ENCODE measurements at places on chromosomes 11 and 22.
A peak's percentile ranks its signal among the peaks of the same experiment; 100 is the strongest.

- DNase-seq: no peak
Observed at GRCh38 chr11:70313945-70314344, 43.5 kb downstream of the PPFIA1 start.

GRCh38 chr11:947744-948143 lies 22.1 kb downstream of the AP2A2 start:
- DNase-seq: no peak

DNA sequence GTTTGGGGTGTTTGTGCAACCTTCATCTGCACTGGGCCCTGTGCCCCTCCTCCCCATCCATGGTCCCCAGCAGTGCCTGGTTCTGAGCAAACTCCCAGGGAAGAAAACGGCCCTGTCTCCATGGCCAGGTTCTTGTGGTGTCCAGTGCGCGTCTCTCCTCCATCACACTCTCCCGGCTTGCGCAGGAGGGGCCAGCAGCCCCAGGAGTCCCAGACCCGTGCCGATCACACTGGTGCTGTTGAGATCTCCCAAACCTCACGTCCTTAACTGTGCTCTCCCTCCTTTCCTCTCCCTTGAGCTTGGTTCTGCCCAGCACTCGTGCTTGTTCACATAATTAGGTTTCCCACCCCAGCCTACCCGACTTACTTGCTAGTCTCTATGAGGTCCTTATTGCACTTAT lies 10.9 kb upstream of the GRK2 start:
- no peak for DNase-seq

DNA sequence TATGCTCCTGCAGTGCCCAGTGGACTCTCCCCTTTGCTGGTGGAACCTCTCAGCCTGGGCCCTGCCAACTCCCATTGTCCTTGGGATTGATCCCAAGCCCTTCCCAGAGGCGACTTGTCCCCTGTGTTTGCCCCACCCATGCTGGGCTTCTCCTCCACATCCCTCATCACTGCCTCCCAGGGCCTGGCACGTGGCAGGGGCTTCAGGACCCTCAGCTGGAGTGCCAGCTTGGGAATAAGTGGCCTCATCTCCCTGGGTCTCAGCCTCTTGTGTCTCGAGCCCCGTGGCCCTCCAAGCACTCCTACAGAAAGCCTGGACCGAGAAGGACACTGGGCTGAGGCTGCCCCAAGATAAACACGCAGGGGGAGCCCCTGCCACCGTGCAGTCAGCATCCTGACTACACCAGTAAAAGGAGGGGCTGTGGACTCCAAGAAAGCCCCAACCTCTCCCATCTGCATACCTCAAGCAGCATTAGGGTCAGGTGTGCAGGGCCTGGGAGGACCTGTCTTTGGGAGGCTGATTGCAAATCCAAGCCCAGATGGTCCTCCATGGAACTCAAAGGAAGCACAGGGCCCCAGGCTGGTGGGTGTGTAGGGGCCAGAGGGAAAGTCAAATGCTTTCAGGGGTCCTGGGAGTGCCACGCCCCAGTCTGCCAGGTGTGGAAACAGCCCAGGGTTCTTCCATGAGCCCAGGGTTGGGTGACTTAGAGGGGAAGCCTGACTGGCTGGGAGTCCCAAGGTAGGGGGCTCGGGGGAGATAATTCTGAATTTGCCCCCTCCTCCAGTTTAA lies 9.5 kb upstream of the GNAZ start:
- no peak for DNase-seq

- no peak for DNase-seq
Observed at GRCh38 chr11:11320825-11321224, 32.2 kb downstream of the CSNK2A3 start.

GRCh38 chr22:26770624-26771023 lies 113.2 kb downstream of the MIAT start:
- no peak for DNase-seq

DNA sequence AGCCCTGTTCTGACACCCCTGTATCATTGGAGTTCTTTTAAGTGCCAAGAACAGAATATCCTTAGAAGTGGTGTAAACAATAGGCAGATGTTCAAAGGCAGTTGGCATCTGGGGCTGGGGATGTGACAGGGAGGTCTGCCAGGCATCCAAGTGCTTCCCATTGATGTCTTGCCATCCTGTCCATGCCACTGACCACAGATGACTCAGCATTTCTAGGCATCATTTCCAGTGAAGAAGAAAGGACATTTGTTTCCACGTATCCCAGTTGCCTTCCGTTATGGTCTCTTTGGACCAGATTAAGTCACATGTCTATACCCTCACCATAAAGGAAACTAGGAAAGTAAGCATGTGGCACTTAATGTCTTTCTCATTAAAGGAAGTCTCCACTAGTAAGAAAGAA lies 76.7 kb upstream of the BARX2 start:
- DNase-seq: no peak

- DNase-seq: no peak
Observed at GRCh38 chr22:41564563-41564962, 3.8 kb downstream of the CSDC2 start.

GRCh38 chr11:18027475-18027874 lies 14.6 kb upstream of the SERGEF start:
- no peak for DNase-seq

DNA sequence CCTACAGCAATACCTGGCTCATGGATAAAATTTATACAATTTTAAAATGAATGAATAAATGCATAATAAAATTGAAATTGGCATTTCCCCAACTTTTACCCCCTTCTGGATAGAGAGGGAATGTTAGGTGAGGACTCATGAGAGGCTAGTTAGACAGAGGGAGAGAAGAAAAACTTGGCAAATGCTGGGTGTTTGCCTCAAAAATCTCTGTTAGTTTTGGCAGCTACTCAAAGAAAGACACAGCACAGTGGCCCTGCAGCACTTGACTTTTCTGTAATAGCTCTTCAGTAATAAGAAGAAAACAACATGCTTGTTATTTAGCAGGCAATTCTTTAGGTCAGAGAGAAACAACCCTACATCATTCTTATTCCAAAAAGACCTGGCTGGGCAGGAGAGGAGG lies 20.7 kb upstream of the IZUMO1R start:
- DNase-seq: no peak

DNA sequence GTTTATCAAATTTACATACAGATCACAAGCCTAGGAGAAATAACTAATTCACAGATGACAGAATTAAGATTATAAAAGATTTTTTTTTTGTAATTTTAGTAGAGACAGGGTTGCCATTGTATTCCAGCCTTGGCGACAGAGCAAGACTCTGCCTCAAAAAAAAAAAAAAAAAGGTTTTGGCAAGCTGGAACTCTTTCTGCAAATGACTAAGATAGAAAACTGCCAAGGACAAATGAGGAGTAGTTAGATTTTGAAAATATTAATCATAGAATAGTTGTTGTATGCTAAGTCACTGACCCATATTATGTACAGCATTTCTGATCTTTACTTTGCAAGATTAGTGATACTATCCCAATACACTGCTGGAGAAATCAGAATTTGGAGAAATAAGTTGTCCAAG lies 99.2 kb downstream of the C11orf65 start:
- no peak for DNase-seq

DNA sequence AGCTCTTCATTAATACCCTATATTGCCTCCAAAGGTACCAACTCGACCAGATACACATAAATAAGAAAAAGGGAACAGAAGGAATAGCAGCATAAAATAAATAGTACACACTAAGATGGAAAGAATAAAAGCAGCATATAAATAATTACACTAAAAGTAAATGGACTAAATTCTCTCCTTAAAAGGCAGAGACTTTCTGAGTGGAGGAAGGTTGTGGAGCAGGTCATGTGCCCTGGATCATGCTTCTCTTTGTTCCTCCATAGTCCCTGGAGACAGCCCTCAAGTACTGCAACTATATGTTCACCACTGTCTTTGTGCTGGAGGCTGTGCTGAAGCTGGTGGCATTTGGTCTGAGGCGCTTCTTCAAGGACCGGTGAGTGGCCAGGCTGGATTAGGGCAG lies 101.4 kb downstream of the CACNA1I start:
- DNase-seq: no peak

DNA sequence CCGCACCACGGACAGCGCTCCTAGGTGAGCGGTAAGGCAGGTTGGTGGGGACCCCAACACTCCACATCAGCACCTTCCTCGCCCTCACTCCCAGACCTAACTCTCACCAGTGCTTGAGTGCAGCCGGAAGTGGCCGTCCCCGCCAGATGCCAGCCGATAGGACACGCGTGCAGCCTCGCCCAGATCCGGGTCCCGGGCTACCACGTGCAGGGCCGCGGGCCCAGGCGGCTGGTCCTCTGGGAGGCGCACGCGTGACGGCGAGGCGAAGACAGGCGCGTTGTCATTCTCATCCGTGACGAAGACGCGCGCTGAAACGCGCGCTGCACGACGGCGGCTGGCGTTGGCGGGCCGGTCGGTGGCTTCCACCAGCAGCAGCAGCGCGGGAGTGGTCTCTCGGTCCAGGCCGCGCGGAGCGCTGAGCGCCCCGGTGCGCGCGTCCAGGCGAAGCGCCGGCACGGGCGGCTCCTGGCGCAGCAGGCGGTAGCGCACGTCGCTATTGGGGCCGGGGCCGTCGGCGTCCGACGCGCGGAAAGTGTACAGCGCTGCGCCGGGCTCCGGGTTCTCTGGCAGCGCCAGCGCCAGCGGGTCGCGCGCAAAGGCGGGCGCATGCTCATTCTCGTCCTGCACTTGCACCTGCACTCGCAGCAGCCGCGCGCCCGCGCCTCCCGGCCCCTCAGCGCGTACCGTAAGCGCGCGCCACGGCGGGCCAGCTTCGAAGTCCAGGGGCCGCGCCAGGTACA lies 10.8 kb upstream of the TPP1 start:
- DNase-seq: no peak

GRCh38 chr11:5722622-5723021 lies 13.6 kb upstream of the OR56B1 start:
- DNase-seq: no peak

DNA sequence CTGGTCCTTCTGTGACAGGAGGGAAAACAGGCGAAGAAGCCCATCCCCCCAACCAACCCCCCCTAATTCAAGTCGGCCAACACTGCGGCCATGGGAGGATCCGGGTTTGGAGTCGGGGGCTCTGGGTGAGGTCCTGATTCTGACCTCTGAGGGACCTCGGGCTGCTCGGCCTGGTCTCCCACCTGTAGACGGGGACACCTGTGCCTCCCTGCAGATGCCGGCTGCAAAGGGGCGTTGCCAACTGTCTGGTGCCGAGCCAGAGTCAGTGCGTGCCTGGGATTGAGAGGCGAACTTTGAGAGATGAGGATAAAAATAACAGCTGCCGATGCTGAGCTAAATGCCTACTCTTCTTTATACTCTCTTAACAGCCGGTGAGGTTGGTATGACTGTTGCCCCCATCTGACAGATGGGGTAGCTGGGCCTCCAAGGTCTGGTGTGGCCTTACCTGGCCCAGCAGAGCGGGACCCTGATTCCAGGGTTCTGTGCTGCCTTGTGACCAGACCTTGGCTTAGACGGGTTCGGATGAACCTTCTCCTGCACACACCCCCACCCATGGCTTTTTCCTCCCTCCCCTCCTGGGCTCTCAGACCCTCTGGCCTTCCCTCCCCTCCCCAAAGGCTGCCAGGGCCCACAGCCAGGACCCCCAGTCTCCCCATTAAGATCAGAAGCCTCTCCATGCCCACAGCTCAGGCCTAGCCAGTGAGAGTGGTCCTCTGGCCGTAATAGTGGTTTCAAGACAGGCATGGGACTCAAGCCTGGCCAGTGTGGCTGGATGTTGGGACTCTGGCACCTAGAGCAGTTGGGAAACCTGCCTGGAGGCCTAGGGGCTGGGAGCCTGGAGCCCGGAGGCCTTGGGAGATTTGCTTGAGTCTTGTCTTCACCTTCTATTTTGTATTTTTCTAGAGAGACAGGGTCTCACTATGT lies 41.7 kb downstream of the KCNJ4 start:
- no peak for DNase-seq

DNA sequence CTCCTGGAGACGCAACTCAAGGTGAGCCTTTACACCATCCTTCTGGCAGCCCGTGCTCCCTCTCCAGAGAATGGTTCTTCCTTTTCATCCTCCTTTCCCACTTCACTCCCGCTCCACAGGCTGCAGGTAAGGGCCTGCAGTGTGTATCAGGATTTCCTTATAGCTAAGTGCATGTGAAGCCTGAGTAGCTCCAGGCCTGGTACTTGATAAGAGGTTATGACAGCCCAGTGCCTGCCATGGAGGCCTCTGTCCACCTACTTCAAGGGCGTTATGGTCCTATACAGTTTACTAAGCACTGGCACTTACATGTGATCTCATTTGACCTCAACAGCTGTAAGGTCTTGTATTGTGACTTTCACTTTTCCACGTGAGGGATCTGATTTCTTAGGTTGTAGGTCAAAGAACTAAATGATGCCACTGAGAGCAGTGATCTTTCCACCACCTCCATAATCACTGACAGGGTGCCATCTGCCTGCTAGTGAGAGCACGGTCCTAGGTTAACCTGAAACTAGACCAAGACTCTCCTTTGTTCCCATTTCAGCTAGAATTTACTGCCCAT lies 18.1 kb downstream of the SSH3 start:
- no peak for DNase-seq

GRCh38 chr22:48640890-48641841 lies 1186.5 kb downstream of the BRD1 start:
- DNase-seq: no peak

GRCh38 chr11:18772211-18772610 lies 19.4 kb downstream of the PTPN5 start:
- DNase-seq: no peak

GRCh38 chr22:25069758-25070481 lies 117.4 kb downstream of the KIAA1671 start:
- no peak for DNase-seq

DNA sequence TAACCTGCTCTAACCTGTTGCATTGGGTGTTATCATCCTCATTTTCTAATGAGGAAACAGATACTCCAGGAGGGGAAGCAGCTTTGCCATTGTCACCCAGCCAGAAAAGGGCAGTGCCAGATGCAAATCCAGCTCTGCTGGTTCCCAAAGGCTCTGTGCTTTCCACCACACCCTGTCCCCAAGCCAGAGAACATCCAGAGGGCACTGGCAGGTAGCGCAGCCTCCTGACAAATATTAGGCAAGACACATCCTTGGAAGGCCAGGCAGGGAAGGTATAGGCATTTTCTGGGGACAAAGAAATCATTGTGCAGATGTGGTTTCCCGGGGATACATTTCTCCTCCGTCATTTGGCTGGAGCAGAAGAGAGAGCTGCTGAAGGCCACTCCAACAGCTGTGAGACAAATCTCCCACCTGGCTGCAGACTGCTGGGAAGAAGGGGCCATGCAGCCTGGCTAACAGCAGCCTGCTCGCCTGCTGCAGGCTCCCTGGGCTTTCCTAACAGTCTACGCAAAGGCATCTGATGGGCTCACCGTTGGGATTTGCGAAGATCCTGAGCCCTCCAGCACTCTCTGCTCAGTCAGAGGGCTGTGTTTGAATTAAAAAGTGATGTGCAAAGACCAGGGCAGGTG lies 93.9 kb upstream of the PITPNB start:
- DNase-seq: no peak

DNA sequence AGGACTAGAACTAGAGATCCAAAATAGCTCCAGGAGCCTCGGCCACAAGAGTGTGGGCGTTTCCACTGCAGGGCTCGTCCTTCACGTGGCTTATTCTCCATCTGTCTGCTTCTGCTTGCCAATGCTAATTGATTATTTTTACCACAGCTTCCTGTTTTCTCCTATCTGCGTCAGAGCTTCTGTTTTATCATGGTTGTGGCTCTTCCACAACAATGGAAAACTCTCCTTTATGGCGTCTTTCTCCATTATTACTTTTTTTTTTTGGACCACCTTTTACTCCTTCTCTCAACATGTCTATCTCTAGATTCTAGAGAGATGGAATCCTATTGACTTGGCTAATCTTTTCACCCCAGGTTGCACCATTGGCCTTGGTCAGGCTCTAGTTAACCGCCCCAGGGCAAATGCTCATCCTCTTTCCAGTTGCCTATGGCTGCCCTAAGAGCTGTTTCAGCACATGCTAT lies 25.9 kb downstream of the CAT start:
- DNase-seq: no peak

- peak; percentile 19 for DNase-seq
Observed at GRCh38 chr11:97414801-97415200, 1025.0 kb downstream of the JRKL start.

- no peak for DNase-seq
Observed at GRCh38 chr11:125689274-125689859, 8.7 kb upstream of the ACRV1 start.
